ENCODE measurements at places on chromosomes 11 and 22.

DNA sequence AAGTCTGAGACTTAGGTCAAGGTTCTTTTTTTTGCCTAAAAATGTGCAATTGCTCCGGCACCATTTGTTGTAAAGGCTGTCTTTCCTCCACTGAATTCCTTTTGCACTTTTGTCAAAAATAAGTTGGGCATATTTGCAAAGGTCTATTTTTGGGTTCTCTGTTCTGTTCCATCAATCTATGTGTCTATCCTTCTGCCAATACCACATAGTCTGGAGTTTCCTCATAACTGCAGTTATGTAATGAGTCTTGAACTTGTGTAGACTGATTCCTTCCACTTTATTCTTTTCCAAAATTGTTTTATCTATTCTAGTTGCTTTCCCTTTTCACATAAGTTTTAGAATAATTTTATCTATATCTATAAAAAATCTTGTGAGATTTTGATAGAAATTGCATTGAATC is 6.7 kb downstream of the KCNJ5 start:
- no peak for DNase-seq

DNA sequence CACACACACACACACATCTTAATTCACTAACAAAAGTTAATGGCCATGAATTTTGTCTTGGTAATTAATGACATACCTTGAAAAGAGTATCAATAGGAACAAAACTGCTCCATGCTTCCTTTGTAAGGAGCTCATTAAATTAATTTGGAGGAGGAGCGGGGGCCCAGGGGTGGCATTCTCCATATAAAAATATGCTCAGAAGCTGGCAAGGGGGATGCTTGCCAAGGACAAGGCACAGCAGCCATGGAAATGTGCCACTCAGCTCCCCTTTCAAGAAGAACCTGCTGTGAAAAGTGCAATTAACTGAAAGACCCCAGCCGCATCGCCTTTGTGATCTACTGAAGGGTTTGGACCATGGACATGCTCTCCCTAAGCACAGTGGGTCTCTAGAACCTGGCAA is 385.9 kb upstream of the API5 start:
- DNase-seq: no peak

GRCh38 chr11:102599642-102600261 is 25.4 kb downstream of the MMP20 start:
- no peak for DNase-seq

DNA sequence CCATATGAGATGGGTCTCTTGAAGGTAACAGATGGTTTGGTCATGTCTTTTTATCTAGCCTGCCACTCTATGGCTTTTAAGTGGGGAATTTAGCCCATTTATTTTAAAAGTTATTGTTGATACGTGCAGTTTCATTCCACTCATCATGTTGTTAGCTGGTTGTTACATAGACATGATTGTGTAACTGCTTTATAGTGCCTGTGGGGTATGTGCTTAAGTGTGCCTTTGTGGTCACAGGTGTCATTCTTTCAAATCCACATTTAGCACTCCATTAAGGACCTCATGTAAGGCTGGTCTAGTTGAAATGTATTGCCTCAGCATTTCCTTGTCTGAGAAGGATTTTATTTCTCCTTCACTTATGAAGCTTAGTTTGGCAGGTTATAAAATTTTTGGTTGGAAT is 263.8 kb upstream of the LUZP2 start:
- no peak for DNase-seq

DNA sequence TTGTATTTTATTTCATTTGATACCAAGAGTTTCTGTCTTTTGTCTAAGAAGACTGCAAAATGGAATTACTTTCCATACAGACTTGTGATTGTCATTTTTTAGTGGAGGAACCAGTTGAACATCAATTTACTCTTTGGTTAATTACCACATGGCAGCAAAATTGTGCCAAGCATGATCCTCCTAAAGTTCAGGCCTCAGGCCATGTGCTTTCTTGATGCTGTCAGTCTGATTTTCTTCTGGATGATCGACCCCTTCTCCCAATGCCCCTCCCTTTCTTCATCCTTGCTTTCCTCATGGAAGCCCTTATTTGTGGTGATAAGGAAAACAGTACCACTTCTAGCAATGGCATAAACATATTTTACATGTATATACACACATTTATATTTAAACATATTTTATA is 76.2 kb downstream of the SVIP start:
- no peak for DNase-seq

DNA sequence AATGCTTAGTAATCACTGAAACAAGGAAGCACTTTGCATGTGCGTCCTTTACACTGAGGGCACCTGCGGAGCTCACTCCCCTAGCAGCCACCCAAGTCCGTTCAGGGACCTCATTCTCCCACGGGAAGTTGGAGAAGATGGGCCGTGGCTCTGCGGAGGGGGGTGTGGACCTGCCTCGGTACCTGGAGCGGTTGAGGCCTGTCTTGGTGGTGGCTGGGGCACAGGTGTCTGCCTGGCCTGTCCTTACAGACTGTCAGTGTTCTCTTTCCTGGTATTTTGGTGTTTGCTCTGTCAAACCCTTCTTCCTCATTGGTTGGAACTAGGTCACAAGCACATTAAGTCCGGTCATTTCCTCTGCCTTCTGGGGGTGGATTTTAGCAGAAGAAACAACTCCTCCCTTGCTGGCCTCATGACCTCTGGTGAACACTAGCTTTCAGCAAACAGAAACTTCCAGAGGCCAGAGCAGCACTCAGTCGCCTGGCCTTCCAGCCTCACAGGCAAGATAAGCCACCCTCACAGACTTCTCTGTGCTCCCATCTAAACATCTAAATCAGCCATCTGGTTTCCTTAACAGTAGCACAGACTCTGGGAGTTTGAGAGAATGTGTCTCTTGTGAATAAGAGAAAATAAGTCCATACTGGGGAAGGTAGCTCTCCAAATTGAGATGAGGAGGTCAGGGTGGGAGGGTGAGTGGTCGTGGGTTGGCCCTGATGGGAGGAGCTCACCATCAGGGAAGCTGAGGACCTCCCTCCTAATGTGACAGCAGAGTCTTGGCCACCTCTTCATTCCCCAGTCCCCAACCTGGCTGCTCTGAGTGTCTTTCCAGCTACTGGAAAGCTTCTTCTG is 8.6 kb downstream of the SNAP29 start:
- no peak for DNase-seq

- no peak for DNase-seq
Measured at GRCh38 chr11:121671283-121672168, 218.8 kb upstream of the SORL1-AS1 start.

GRCh38 chr11:127393460-127393997 is 393.0 kb upstream of the KIRREL3 start:
- no peak for DNase-seq

DNA sequence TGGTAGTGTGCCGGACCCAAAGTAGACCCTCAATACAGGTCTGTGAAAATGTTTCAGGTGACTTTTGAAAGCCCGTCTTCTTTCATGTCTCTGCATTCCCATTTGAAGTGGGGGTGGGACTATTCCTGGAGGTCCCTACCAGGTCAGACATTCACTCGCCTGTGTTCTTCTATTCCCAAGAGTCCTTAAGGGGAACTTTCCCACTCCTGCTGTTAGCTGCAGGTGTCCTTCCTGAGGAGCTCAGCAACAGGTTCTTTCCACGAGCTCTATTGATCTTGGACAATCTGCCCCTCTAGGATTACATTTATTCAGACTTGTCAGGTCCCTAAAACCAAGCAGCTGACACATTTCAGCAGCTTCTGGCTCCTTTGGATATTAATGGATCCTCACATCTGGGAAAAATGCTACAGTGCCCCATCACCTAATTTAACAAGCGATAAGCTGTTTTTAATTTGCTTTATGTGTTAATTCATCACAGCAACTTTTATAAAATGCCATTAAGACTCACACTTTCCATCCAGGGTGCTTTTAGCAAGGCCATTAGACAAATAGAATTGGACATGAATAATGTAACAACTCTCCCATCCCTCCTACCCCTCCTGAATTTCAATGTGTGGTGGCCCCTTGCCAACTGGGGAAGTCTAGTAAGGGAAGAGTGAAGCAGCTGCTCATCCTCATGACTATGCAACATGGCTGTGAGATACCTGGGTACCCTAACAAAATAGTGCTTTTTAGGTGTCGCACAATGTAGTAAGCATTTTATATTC is 259.5 kb upstream of the CCDC90B start:
- no peak for DNase-seq

GRCh38 chr11:129278586-129279319 is 86.6 kb upstream of the ARHGAP32 start:
- no peak for DNase-seq

- no peak for DNase-seq
Measured at GRCh38 chr11:132457445-132457844, 1074.9 kb downstream of the OPCML start.
